Kidney (tissue), 22 donors: ENCODE measurements at places on chromosomes 1 and 21. TPM values are rescaled to one million over a fixed set of nuclear protein-coding genes. Genes with fewer than 3 reads are reported as not detected.

DNA sequence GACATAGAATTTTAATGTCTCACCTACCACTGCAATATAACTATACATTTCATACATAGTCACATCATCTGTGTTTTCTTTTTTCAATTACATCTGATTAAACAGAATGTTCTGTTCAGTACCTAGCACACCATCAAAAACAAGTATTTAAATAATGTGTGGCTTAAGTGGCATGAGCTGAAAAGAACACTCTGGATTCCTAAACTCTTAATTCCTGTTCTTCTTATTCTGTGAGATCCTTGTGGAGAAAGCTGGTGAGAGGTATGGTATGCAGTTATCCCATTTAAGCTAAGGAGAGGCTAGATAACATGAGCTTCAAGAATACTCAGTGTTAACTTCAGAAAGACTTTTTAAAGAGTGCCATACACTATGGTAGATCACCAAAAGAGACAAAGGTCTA lies 5.5 kb downstream of the TP53BP2 start:
- no peak overlapping the region for H3K4me3 ChIP-seq
- no peaks in the 10 kb centered on the region for H3K36me3 ChIP-seq
- peaks cover 12% of the 10 kb centered on the region for H3K4me1 ChIP-seq
- no peak overlapping the region for H3K27ac ChIP-seq

Gene DNM3
- 19.1 TPM for total RNA-seq

DNA sequence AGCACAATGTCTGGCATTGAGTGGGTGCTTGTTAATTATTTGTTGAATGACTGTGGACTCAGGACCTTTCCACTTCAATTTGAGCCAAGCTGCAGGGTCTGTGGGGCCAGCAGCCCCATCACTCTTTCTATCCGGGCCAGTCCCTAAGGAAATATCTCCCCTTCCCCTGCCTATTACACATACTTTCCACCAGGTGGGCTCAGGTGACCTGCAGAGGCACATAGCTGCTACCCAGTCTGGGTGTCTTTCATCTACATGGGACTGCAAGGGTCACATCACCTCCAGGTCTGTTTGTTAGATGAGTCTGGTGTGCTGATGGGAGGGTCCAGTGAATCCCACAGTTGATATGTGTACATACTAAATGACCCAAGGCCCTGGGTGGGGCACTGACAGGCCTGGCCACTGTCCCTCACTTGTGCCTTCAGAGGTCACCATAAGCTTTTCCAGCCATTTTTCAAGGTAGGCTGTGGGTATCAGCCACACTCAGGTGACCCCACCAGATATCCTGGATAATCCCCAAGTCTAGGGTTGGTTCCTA lies 59.5 kb upstream of the KDM4A start:
- H3K27me3 ChIP-seq = no peaks in the 10 kb centered on the region
- H3K36me3 ChIP-seq = peaks cover 2% of the 10 kb centered on the region
- no peak overlapping the region for H3K4me3 ChIP-seq
- H3K27ac ChIP-seq = no peak overlapping the region
- DNase-seq = no peak
- H3K4me1 ChIP-seq = no peaks in the 10 kb centered on the region

Gene SH2D5
- total RNA-seq = 0.57 TPM

Gene GBP2
- total RNA-seq = 41.8 TPM

Gene RAB25
- 51.4 TPM for total RNA-seq

DNA sequence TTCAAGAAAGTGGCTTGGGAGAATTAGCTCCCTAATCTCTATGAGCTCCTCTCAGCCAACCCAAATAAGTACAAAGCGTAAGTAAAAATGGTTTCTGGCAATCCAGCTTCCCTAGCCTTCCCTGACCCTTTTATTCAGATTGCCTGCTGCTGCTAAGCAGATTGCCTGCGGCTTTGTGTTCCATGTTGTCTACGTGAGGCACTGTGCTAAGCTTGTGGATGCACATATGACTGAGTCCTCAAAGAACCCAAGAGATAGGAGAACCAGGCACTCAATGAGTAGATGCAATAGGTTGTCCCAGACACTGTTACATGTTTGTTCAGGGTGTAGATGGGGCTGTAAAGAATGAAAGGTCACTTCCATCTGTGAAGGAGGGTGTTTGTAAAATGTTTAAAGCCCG lies 6.3 kb upstream of the OSBPL9 start:
- no peak for DNase-seq
- H3K4me1 ChIP-seq = no peaks in the 10 kb centered on the region
- H3K4me3 ChIP-seq = no peak overlapping the region

DNA sequence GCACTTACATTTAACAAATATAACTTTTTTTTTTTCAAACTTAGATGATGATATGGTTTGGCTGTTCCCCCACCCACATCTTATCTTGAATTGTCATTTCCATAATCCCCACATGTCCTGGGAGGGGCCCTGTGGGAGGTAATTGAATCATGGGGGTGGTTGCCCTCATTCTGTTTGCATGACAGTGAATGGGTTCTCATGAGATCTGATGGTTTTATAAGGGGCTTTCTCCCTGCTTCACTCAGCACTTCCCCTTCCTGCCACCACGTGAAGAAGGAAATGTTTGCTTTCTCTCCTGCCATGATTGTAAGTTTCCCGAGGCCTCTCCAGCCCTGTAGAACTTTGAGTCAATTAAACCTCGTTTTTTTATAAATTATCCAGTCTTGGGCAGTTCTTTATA lies 432.6 kb downstream of the AMY1C start:
- H3K4me1 ChIP-seq = no peaks in the 10 kb centered on the region
- no peaks in the 10 kb centered on the region for H3K36me3 ChIP-seq
- H3K27ac ChIP-seq = no peak overlapping the region

Gene RBM11
- 3.3 TPM for total RNA-seq

- peaks cover 8% of the 10 kb centered on the region for H3K4me1 ChIP-seq
- H3K36me3 ChIP-seq = no peaks in the 10 kb centered on the region
- H3K27me3 ChIP-seq = no peaks in the 10 kb centered on the region
Measured at GRCh38 chr1:65469126-65469888, 48.8 kb downstream of the LEPR start.

GRCh38 chr1:156868341-156868740 lies 7.7 kb downstream of the NTRK1 start:
- H3K4me1 ChIP-seq = no peaks in the 10 kb centered on the region
- H3K27me3 ChIP-seq = peaks cover 3% of the 10 kb centered on the region
- H3K27ac ChIP-seq = no peak overlapping the region

Gene CADM3
- 25.8 TPM for total RNA-seq

GRCh38 chr1:101237229-101237837 lies 514 bp downstream of the S1PR1 start:
- no peaks in the 10 kb centered on the region for H3K27me3 ChIP-seq
- peak; percentile 74 for DNase-seq
- peak overlapping the region; percentile 73 for H3K27ac ChIP-seq
- H3K4me3 ChIP-seq = peak overlapping the region; percentile 70
- H3K36me3 ChIP-seq = no peaks in the 10 kb centered on the region
- H3K4me1 ChIP-seq = peaks cover 13% of the 10 kb centered on the region

GRCh38 chr21:33375101-33375644 lies 28.0 kb upstream of the IFNGR2 start:
- H3K27ac ChIP-seq = no peak overlapping the region
- no peaks in the 10 kb centered on the region for H3K4me1 ChIP-seq
- no peak overlapping the region for H3K4me3 ChIP-seq
- DNase-seq = no peak
- no peaks in the 10 kb centered on the region for H3K27me3 ChIP-seq
- H3K36me3 ChIP-seq = no peaks in the 10 kb centered on the region

Gene TMEM269
- 0.22 TPM for total RNA-seq

Gene CFHR3
- 2.1 TPM for total RNA-seq

DNA sequence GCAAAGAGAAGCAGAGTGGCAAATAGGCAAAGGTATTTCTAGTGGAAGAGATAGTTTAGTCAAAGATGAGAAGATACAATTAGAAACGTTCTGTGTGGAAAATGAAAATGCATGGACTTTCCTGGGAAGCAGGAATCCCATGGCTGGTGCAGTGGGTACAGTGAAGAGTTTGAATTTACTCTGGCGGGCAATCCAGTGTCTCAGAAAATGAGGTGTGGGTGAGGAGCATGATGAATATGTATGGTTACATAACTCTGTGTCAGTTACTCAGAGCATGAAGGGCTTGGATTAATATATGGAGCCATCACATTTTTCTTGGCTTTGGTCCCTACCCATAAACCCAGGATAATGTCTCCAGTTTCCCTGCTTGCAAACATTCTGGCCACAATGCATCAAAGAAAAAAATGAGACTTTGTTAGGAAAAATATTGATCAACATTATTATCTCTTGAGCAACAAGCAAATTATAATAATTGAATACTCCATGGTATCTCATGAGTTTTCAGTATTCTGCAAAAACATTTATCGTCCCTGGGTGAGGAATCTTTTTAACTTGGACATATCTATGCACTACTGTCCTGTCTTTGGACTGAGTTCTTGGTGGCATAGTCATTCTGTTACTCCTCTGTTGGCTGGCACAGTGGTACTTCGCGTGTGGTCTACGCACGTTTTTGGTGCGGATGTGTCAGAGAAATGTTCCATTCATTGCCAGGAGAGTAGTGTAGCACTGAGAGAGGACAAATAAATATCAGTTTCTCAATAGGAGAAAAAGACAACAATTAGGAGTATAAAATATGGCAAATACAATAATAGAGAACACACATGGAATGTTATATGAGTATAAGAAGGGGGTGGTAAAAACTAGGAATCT lies 173.7 kb upstream of the C1orf105 start:
- DNase-seq = no peak
- H3K27ac ChIP-seq = no peak overlapping the region
- H3K4me1 ChIP-seq = no peaks in the 10 kb centered on the region
- no peak overlapping the region for H3K4me3 ChIP-seq
- no peaks in the 10 kb centered on the region for H3K27me3 ChIP-seq

GRCh38 chr1:175889848-175890247 lies 146.5 kb upstream of the TNR start:
- H3K36me3 ChIP-seq = no peaks in the 10 kb centered on the region
- no peak overlapping the region for H3K27ac ChIP-seq
- no peak for DNase-seq
- H3K27me3 ChIP-seq = no peaks in the 10 kb centered on the region

Gene CHIA
- not detected for total RNA-seq

Gene FGR
- 23.3 TPM for total RNA-seq

- peaks cover 3% of the 10 kb centered on the region for H3K36me3 ChIP-seq
- DNase-seq = peak; percentile 91
- H3K4me1 ChIP-seq = no peaks in the 10 kb centered on the region
- H3K4me3 ChIP-seq = peak within 1 kb of the TSS; percentile 34
- peak within 1 kb of the TSS; percentile 94 for H3K27ac ChIP-seq
Measured at GRCh38 chr1:204151552-204152309, at the start of gene ETNK2. TSS of gene ETNK2 (minus strand) at chr1:204152044. CDS start at chr1:204151852, 192 bp downstream.

DNA sequence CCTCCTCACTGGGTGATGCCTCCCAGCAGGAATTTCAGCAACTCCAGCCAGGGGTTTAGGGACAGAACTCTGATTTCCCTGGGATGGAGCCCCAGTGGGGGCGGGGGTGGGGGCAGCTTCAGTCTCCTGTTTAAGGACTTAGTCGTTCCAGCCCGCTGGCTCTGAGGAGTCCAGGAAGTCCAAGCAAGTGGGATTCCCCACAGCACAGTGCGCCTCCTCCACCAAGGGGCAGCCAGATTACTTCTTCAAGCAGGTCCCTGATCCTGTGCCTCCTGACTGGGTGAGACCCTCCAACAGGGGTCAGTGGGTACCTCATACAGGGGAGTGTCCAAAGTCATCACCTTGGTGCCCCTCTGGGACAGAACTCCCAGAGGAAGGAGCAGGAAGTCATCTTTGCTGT lies 1438.4 kb upstream of the B3GALT2 start:
- no peak overlapping the region for H3K4me3 ChIP-seq
- H3K27me3 ChIP-seq = no peaks in the 10 kb centered on the region
- DNase-seq = no peak
- no peaks in the 10 kb centered on the region for H3K36me3 ChIP-seq
- H3K4me1 ChIP-seq = no peaks in the 10 kb centered on the region

- no peak overlapping the region for H3K4me3 ChIP-seq
- no peak for DNase-seq
- H3K27me3 ChIP-seq = peaks cover 24% of the 10 kb centered on the region
- H3K4me1 ChIP-seq = no peaks in the 10 kb centered on the region
- H3K36me3 ChIP-seq = no peaks in the 10 kb centered on the region
Measured at GRCh38 chr1:156859523-156860112, 701 bp upstream of the INSRR start.

- H3K27me3 ChIP-seq = no peaks in the 10 kb centered on the region
- peaks cover 4% of the 10 kb centered on the region for H3K4me1 ChIP-seq
- no peak overlapping the region for H3K4me3 ChIP-seq
- no peak for DNase-seq
- H3K36me3 ChIP-seq = no peaks in the 10 kb centered on the region
- H3K27ac ChIP-seq = no peak overlapping the region
Measured at GRCh38 chr1:61131716-61132115, 49.4 kb downstream of the NFIA start.

DNA sequence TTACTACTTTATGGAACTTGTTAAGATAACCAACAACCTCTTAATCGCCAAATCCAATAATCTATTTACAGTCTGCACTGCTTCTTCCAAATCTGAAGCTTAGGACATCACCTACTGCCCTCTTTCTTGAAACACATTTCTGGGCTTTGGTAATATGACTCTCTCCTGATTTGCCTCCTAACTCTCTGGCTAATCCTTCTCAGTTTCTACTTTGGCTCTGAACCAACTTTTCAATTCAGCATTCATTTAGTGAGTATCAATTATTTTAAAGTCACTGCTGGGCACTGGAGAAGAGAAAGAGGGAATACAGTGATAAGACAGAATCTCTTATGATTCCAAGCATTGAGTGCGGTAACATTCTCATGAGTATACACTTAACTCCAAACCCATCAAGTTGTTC lies 275.0 kb downstream of the AKT3 start:
- DNase-seq = no peak
- no peaks in the 10 kb centered on the region for H3K36me3 ChIP-seq
- no peak overlapping the region for H3K4me3 ChIP-seq
- H3K4me1 ChIP-seq = no peaks in the 10 kb centered on the region
